ENCODE measurements at places on chromosomes 7 and 10.

- no peak for DNase-seq
Observed at GRCh38 chr7:85452674-85453073, 265.8 kb upstream of the SEMA3D start.

- no peak for DNase-seq
Observed at GRCh38 chr10:72081210-72081609, 7.1 kb downstream of the SPOCK2 start.

DNA sequence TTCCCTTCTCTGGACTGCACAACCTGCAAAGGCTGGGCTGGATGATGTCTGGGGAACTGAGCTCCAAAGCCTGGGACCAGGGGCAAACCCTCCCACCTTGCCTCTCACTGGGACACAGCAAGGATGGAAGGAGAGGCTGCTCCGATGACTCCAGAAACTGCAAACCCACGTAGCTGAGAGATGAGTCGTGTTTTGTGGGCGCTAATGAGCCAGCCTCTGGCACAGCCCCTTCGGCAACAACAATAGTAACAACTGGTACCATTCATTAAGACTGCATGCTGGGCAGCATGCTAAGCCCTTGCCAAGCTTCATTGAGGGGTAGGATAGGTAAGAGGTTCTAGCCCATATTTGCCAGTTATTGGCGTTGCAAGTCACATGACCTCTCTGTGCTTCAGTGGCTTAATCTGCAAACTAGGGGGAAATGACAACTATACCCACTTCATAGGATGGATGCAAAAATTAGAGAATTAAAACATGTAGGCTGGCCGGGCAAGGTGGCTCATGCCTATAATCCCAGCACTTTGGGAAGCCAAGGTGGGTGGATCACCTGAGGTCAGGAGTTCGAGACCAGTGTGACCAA lies 145.9 kb downstream of the SH3PXD2A start:
- DNase-seq: no peak

DNA sequence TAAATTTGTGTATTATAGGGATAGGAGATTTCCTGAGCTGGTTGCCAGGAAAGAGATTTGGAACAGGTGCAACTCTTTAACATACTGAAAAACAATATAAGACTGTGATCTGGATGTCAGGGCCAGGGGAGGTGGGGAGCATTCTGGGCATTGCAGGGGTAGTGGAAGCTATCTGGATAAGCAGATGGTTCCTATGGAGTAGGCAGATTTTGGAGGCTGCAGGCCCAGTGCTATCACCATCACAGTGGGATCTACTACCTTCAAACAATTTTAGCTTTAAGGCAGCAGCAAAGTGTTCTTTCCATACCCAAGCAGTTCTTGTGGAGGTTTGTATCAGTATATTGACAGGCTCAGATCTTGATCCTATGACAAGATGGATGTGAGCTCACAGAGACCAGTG lies 71.1 kb downstream of the ADAM22 start:
- DNase-seq: no peak

DNA sequence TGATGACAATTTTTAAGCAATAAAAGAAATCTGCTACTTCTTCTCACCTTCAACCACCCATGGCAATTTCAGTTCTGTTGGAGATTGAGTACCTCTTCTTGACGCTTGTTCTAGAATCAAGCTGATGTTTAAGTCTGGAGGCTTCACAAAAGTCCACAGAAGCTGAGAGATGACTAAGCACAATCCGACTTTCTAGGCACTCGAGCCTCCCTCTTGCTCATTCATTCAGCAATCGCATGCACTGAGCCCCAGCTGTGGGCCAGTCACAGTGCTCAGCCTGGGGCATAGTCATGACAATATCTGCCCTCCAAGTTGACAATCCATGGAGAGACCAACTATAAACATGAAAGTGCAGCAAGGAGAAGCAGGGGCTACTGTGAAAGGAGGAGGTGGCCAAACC lies 103.2 kb downstream of the IPMK start:
- DNase-seq: no peak

DNA sequence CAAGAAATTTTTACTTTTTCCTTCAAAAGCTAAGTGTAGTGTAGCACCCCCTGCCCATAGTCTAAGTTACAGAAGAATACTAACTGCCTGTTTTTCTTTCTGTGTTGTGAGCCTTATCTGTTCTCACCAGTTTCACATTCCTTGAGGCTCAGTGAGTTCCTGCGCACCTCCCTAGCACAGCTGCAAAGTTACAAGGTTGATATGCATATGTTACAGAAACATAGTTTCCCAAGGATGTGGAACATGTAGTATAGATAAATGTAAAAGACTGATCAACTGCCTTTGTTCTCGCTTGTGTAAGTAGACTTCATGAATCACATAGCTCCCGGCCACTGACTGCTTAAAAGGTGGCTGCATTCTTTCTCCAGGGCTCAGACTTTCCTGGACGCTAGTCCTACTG lies 6.7 kb upstream of the ZNF33B start:
- DNase-seq: no peak

GRCh38 chr10:100182281-100182680 lies 3.5 kb downstream of the ERLIN1 start:
- no peak for DNase-seq

DNA sequence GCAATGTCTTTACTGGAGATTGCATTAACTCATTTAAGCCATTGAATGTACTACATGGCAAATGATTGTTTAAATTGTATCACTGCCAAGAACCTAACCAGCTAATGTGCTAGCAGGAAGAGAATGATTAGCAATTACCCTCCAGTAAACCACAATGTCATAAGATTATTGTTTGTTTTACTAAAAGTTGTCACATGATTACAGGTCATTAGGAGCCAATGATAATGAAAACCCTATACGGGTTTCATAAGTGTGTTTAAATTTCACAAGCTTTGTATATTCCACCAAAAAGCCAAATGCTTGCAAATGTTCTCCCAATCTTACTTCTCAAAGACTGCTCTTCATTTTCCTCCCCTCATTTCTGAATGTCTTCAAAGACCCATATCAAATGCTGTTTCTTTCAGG lies 76.5 kb upstream of the PPP1R3C start:
- DNase-seq: no peak

GRCh38 chr7:125085084-125085483 lies 155.5 kb upstream of the POT1 start:
- DNase-seq: no peak

DNA sequence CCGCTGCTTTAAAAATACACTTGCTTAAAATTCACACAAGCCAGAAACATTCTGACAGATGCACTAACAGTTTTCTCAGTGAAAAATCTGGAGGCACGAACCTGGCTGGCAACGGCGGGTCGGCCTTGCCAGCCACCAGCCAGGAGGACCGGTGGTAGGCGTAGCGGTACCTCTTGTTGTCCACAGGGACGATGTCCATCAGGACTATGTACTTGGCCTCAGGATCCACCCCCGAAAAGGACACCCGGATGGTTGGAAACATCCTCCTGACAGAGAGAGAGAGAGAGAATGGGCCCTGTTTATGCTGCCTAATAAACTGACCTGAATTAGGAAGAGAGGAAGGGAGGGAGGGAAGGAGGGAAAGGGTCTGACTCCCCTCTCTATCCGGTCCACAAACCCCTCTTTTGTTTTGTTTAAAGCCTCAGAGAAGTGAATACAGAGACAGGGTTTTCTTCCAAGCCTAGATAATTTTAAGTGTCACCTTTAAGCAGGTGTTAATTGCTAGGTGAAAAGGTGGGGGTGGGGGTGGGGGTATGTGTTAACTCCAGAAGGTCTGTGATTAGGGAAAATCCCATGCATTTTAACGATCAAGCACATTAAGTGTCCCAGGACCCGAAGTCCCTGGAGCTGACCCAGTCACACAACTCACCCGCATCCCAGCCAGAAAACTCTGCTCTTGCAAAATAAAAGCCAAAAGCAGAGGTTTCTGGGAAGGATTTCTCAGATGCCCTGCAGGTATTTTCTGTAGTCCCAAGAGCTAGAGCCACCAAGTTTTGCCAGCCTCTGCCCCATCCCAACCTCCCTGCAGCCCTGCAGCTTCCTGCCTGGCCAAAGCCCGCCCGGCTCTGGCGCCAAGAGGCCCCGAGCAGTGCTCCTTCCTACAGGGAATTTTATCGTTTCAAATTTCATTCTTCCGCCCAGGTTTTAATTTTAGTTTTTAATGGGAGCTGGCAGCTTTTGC lies 5.0 kb downstream of the TBX20 start:
- DNase-seq: no peak
